ENCODE measurements at places on chromosomes 3 and 15. TPM values are rescaled to one million over a fixed set of nuclear protein-coding genes. Genes with fewer than 3 reads are reported as not detected.

Gene NOX5
- not detected for total RNA-seq

Gene CPA3
- total RNA-seq, result not detected

Gene LTF
- under 0.01 TPM for total RNA-seq

Gene DNAJC19
- total RNA-seq, result 27.4 TPM

Gene CCDC54
- total RNA-seq, result not detected

DNA sequence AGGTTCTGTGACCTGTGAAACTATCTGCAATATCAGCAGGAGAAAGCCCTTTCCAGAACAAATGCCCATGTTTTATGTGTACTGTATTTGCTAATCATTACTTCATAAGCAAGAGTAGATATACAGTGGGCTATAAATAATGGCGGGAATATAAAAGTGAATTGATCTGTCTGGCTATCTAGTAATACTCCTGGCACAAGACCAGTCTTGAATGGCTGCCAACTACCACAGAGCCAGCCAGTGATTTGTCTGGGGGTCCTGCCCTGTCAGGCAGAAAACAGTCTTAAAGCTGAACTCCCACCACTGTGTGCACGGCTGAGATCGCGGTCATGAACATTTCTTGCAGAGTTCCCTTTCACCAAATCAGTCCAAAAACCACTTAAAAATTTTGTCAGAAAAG, 176.3 kb downstream of the MEIS2 start:
- no peak for DNase-seq

DNA sequence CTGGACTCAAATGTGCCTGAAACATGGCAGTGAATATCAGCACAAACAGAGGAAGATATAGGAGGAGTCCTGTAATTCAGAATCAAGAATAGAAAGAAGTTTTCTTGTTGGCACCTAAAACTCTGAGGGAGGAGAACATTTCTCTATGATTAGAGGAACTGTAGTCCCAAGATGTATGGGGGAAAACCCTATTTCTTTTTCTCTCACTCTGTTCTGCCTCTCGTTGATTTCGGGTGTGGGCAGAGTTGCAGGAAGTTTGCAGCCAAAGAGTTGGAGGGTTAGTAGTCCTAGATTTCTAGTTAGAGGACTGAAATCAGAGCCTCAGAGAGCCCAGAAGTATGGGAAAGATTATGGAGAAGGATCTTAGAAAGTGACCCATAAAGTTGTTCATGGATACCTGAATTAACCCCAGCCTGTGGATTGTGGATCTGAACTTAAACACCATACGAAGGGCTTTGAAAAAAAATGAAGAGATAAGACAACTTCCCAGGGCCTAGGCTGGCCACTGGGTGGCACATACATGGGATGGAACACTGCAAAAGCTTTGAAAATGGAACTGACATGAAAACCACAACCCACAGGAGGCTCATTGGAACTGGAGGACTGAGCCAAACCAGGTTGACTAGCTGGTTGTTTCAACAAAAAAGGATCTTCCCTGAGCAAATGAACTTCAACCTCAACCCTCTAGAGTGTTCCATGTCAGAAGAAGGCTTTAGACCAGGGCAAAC, 34.6 kb downstream of the FMN1 start:
- no peak for DNase-seq

- peak; percentile 64 for DNase-seq
Measured at GRCh38 chr15:60074181-60074885, 70.2 kb downstream of the FOXB1 start.

DNA sequence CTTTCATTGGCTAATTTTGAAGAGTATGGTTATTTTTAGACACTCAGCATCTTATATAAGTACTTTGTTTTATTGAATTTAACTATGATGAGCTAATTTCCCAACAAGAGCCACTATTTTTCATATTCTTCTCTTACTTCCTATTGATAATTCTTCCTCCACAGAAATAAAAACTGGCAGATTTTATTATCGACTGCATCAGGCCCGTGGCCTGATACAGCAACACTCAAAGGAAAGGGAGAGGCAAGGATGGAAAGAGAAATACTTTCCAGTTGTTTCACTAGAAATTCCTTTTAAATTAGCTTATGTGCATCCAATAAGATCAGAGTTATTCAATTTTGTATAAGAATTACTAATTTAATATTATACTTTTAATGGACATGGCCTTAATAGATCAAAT, 886.3 kb downstream of the ROBO1 start:
- no peak for DNase-seq

GRCh38 chr15:42932833-42933515, 12.4 kb upstream of the TTBK2 start:
- peak; percentile 79 for DNase-seq

DNA sequence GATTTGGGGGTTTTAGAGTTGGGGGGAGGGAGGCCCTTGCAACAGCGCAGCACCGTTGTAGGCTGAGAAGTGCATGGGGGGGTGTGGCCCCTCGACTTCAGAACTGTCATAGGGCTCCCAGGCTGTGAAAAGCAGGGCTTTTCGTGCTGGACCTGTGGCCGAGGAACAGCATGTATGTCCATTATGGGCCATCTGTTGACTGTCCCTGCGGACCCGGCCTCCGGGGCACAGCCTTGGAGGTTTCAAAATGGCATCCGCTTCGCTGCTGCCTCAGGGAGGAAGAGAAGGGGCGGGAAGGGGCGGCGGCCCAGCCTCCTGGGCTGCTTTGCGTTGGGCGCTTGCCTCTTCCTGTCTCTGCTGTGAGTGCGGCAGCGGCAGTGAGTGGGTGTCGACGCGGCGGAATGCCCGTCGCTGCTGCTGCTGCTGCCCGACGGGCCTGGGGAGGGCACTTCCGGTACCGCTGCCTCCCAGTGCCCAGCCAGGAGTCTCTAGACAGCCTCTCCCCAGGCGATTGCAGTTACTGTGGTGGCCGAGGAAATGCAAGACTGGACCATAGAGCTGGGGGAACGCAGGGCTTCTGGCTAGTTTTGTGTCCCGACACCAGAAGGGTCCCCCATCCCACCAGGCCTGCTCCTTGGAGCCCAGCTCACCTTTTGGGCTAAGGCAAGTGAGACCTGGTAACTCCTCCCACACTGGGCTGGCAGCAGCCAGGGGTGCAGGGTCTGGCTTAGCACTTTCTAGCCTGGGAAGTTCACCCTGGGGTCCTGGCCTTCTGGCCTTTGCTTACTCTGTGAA, 1.9 kb downstream of the GNAI2 start:
- DNase-seq, result peak; percentile 79

DNA sequence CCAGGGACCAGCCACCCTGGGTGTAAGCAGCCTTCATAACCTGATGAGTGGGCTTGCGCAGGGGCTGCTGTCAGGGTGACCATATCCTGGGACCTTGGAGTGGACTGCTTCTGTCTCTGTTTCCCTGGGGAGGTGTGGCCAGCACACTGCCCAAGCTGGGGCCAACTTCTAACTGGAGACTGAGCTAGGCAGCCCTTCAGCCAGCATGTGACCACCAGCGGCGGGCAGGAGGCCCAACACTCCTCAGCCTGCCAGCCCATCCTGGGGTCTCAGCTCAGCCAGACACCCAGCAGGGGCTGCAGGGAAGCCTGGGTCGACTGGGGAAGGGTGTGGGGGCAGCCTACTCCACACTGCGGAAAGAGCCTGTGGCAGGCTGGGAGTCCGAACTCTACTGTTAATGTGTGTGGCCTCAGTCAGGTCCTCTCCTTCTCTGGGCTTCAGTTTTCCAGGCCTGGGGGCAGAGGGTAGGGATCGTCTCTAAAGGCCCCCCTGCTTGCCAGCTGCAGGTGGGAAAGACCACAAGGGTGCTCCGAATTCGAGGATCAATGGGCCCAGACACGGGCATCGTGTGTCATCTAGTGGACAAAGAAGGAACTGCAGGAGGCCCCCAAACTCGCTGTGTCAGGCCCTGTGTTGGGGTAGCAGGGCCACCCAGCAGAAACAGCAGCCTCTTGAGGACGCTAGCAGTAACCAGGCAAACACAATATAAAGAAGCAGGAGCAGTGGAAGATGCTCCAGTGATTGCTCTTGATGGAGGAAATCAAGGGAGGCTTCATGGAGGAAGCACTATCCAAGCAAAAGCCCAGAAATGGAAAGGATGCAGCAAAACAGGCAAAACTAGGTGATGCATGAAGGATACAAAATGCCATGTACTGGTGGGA, 2.0 kb upstream of the SEMA3G start:
- DNase-seq, result no peak
